Cerebellar cortex (tissue), 1 donor: ENCODE measurements at places on chromosomes 1 and 21.

DNA sequence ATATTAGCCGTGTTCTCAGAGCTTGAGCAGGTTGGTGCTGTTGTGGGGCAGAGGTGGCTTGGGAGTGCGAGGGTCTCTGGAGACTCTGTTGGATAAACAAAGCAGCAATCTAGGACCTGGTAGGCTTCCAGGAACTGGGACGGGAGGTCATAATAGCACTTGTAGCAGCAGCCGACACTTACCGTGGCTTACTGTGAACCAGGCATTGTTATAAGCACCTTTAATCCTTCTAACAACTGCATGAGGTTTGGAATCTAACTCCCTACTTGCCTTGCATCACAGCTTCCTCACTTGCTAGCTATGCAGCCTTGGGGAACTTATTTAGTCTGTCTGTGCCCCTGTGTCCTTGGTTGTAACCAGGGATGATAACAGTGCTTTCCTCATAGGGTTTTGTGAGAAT, 94.9 kb downstream of the NAV1 start:
- no peak for DNase-seq

DNA sequence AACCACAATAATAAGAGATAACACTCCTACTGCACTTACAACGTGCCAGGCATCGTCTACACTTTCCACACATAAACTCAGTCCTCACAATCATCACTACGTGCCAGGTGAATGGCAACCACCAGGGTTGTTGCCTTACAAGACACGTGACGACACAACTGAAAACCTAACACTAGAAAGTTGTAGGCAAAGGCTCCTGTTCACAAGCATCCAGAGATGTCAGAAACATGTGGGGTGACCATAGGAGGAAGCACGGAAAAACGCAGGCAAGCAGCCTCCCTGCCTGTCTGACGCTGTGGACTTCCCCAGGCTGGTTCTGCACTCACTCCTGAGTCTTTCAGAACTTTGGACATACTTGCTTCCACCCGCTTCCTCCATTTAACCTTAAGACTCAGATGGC, 7.0 kb downstream of the CAPZB start:
- DNase-seq = no peak

DNA sequence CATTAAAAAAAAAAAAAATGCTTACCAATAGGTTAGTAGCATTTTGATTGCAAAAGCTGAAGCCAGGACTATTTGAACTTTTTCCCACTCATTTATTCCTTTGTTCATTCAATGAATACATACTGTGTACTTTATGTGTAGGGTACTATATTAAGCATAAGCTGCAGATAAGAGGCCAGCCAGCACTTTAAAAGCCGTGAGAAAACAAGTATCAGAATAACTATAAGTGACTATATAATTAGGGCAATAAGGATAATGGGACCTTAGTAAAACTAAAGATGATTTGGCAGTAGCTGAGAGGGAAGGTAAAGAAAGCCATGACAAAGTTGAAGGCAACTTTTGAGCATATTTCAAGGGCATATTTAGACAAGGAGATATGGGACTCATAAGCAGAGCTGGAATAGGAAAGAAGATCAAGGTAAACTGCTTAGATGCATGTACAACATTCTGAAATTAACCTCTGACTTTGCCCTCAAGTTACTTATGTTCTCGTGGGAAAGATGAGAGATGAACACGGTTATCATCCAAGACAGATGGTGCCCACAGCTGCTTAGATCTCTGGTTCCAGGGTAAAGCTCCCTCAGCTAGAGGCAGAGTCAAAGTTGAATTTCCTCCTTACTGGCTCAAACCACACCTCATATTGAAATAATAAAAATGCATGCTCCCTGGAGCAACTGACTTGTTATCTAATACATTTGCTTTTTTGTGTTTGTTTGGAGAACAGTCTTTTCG, 44.0 kb upstream of the FMO2 start:
- DNase-seq = no peak

- peak; percentile 7 for DNase-seq
Observed at GRCh38 chr1:223617323-223618070, 48.0 kb downstream of the CAPN8 start.

- no peak for DNase-seq
Observed at GRCh38 chr1:34863501-34863900, 4.0 kb upstream of the SMIM12 start.

DNA sequence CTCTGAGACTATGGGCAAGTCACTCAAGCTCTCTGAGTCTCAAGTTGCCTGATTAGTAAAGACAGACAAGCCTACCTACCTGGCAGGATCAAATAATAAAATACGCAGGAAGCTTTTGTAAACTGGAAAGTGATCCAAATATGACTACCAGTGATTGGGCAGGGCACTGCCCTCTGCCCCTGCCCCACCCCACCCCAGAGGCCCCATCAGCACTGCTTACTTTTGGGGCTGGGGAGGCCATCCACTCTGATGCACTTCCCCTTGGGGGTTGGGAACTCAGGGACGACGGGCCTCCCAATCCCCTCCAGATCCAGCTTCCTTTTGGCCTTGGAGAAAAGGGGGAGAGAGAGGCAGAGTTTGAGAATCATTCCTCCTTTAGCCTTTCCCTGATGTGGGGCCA, 6.9 kb downstream of the E2F2 start:
- DNase-seq = no peak

DNA sequence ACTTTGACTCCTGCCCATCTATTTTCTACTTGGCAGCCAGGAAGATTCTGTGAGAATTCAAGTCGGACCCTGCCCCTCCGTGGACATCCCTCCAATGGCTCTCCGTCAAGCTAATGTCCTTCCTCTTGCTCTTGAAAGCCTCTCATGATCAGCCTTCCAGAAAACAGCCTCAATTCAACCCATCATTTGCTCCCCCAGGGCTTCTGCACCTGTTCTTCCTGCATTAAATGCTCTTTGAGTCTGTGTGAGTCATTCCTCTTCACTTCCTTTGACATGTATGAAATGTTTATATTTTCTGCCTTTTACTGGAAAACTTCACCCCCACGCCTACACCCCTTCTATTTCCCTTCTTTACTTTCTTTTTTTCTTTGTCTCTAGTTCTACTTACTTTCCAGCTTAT, 734.1 kb upstream of the ZP4 start:
- DNase-seq = peak; percentile 8

DNA sequence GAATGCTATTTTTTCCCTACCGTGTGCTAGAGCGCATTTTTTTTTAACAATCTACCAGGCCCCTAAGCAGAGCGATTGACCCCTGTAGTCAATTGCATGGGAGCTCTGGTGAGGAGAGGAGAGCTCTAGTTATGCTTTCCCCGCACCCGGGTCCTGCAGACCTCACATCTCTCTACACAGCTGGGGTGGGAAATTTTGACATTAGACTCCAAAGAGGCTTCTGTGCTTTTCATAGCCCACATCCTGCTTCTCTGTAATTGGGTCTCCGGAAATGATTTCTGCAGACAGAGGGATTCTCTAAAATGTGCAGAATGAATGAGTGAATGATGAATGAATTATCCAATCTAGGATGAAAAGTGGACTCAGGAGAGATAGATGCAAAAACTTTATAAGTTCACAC, 41.5 kb upstream of the DUSP10 start:
- DNase-seq = no peak

GRCh38 chr1:5904551-5904950, 87.7 kb downstream of the NPHP4 start:
- DNase-seq = no peak

DNA sequence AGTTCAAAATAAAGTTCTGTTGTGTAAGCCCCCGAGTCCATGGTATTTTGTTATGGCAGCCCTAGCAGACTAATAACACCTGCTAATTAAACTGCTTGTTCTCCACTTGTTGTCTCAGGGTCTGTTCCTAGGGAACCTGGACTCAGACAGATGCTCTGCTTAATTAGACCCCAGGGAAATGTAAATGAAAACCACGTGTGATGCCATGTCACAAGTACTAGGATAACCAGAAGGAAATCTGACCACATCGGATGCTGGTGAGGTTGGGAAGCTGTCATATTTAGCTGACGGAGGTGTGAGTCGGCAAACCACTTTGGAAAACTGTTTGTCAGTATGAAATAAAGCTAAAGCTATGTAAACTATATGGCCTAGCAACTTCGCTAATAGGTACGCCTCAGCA, 19.6 kb downstream of the EDN2 start:
- no peak for DNase-seq

GRCh38 chr1:41860214-41860613, 58.5 kb downstream of the HIVEP3 start:
- no peak for DNase-seq

- DNase-seq = no peak
Observed at GRCh38 chr1:205689479-205689878, 9.2 kb upstream of the SLC45A3 start.

- no peak for DNase-seq
Observed at GRCh38 chr1:43241413-43241836, 28.4 kb upstream of the TMEM125 start.
